Activated naive CD4-positive, alpha-beta T cell treated with anti-CD3 and anti-CD28 coated beads for 36 hours (primary cell): ENCODE measurements at places on chromosomes 5 and 9.

- no peak for DNase-seq
Measured at GRCh38 chr5:147750065-147750464, 32.5 kb downstream of the JAKMIP2 start.

DNA sequence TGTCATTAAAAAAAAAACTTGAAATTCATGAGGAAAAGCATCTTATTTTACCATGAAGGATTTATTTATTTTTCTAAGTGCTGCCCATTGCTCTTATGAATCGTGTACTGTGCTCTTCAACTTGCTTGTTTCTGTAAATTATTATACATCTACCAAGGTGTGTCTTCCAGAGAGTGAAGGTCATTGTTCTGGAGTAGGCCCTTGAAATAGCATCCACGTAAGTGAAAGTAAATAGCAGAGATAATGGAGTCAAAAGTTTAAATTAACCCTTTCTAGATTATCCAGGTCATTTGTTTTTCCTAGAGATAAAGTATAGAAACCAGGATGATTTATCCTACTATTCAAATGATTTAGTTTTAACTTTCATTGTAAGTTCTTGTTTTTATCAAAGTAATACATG lies 473.1 kb downstream of the DIRAS2 start:
- no peak for DNase-seq

DNA sequence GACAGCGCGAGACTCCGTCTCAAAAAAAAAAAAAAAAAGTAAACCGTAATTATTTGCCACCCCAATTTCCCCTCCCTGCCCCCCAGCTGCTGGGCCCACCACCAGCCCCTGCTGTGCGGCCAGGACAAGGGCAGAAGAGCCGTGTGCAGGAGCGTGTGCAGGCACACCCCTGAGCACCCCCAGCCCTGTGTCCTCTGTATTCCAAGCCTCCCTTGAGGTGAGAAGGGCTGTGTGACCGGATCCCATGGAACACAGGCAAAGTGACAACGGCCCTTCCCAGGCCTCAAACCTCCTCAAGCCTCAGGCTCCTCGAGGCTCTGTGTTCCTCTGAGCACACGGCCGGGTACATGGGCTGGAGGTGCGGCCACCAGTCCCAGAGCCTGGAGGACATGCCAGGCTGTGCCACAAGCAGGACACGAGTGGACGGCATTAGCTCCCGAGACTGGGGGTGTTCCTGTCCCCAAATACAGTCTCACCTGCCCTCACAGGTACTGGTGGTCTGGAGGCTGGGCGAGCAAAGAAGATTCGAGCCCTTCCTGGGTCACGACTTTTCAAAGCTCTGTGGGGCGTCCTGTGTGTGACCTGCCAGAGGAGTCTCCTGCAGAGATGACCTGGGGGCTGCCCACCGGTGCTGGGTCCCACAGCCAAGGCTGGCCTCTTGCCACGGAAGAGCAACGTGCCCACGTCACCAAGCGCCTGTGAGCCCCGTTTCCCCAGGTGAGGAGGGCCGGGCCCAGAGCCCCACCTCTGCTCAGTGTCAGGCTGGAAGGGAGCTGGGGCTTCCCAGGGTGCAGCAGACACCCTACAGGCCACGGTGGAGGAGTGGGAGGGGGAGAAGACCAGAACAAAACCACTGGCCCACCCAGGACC lies 47.1 kb upstream of the SIMC1 start:
- DNase-seq = no peak

DNA sequence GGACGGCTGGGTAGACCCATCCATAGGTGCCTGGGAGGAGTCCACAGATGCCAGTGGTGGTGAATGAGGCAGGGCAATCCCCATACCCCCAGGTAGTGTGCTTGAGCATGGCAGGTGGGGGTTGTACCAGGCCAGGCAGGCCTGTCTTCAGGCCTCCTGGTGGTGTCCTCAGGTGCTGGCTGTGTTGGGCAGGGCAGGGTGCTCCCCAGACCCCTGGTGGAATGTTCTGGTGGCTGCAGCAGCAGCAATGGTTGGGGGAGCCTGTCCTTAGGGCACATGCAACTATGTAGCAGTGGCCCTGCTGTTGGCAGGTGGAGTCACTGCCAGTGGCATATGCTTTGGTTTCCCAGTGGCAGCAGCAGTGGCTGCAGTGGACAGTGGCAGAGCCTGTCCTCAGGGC lies 10.0 kb downstream of the ALG2 start:
- DNase-seq = no peak

DNA sequence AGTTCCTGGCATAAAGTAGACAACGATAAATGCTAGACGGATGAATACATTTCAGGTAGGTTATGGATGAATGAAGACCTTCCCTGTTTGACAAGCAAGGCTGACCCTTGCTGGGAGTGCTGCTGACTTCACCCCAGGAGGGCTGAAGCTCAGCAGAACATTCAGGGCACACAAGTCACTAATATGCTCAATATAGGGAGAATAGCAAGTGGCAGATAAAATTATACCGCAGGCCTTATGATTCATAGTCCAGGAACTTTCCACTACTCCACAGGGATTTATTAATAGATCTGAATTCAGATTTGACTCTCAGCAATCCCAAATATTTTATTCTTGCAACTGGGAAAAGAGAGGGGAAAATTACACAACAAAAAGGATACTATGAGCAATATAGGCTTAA lies 38.2 kb upstream of the GRAMD2B start:
- DNase-seq = no peak

GRCh38 chr5:153891394-153891793 lies 147.3 kb downstream of the FAM114A2 start:
- DNase-seq = no peak
